Activated naive CD8-positive, alpha-beta T cell treated with anti-CD3 and anti-CD28 coated beads, Interleukin-2, amount 10 ng/mL, durations not matched to agents 7 days and 5 days (primary cell): ENCODE measurements at places on chromosomes 3 and 15. TPM values are rescaled to one million over a fixed set of nuclear protein-coding genes. Genes with fewer than 3 reads are reported as not detected.
A peak's percentile ranks its signal among the peaks of the same experiment; 100 is the strongest.

DNA sequence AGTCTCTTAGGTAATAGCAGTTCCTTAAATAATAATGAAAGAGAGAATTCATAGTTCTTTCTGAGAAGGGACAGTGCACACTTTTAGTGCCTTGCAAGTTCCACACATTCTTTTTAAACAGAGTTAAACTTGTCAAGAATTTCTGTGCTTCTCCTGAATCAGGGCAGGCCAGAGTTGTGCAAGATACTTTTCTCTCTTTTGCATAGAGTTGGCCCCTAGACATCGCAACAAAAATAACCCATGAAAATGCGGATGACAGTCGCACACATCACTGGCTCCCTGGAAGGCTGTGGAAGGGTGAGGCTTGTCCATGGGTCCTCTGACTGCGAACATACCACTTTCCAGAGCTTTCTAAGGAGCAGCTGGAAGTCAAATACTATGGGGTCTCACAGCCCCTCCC, 40.1 kb downstream of the FBLN2 start:
- peaks cover 4% of the 10 kb centered on the region for H3K4me1 ChIP-seq
- H3K27me3 ChIP-seq = peaks cover 4% of the 10 kb centered on the region
- no peaks in the 10 kb centered on the region for H3K36me3 ChIP-seq
- H3K27ac ChIP-seq = no peak overlapping the region

- no peaks in the 10 kb centered on the region for H3K36me3 ChIP-seq
- no peaks in the 10 kb centered on the region for H3K27me3 ChIP-seq
- no peaks in the 10 kb centered on the region for H3K4me1 ChIP-seq
- no peak overlapping the region for H3K27ac ChIP-seq
Observed at GRCh38 chr3:154981201-154981600, 98.9 kb upstream of the MME start.

- peaks cover 33% of the 10 kb centered on the region for H3K36me3 ChIP-seq
- peaks cover 39% of the 10 kb centered on the region for H3K4me1 ChIP-seq
- H3K27ac ChIP-seq = peak overlapping the region; percentile 45
- DNase-seq = no peak
- no peak overlapping the region for H3K4me3 ChIP-seq
- H3K27me3 ChIP-seq = no peaks in the 10 kb centered on the region
Observed at GRCh38 chr15:41291065-41291631, 41.2 kb downstream of the OIP5 start.

DNA sequence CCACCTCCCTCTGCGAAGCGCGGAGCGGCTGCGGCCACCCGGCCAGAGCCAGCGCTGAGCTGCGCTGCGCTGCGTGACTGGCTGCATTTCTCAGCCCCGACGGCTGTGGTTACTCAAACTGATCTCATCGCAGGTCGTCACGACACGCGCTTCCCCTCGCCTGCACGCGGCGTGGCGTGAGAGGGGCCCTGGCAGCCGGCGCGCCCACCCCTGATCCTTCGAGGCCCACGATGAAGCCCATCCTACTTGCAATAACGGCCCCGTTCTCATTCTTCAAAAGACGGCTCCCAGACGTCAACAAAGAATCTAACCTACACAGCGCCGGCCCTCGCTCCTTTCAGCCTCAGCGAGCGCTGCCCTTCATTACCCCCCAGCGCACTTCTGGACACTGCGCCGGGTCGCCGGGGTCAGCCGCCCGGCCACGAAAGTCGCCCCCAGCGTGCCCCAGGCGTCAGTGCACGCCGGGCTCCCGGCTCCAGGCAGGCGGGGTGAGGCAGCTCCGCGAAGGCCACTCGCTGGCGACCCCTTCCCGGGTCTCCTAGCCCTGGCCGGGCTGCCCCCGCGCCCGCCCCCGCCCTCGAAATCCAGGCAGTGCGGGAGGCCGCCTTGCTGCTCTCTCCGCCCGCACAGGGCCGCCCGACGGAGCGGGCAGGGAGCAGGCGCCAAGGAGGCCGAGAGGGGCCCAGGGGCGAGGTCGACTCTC, 9.9 kb upstream of the LEKR1 start:
- peak overlapping the region; percentile 92 for H3K4me3 ChIP-seq
- no peaks in the 10 kb centered on the region for H3K27me3 ChIP-seq
- peaks cover 13% of the 10 kb centered on the region for H3K36me3 ChIP-seq

GRCh38 chr3:157074490-157074889, 85.5 kb downstream of the CCNL1 start:
- peaks cover 19% of the 10 kb centered on the region for H3K4me1 ChIP-seq
- H3K4me3 ChIP-seq = no peak overlapping the region
- H3K36me3 ChIP-seq = peaks cover 2% of the 10 kb centered on the region
- H3K27ac ChIP-seq = no peak overlapping the region

DNA sequence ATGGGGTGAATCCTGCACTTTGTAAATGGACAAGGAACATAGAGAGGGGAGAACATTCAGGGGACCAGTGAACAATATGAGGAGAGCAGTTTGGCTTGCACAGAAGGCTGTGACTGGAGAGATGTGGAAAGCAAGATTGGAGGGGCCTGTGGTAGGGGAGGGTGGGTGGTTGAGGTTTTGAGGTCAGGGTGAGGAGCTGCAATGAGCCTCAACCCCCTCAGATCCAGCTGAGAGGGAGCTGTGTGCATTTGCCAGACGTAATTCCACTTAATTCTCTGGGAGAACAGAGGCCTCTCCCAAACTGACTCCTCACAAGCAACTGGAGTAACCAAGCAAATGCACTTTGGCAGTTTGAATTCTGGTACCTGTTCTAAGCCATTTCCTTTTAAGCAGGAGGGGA, 253.1 kb upstream of the TRIM42 start:
- no peak overlapping the region for H3K27ac ChIP-seq
- no peak for DNase-seq
- no peaks in the 10 kb centered on the region for H3K36me3 ChIP-seq
- H3K4me1 ChIP-seq = peaks cover 2% of the 10 kb centered on the region
- no peak overlapping the region for H3K4me3 ChIP-seq

- H3K4me1 ChIP-seq = no peaks in the 10 kb centered on the region
- no peak overlapping the region for H3K27ac ChIP-seq
- no peaks in the 10 kb centered on the region for H3K36me3 ChIP-seq
- no peaks in the 10 kb centered on the region for H3K27me3 ChIP-seq
- no peak for DNase-seq
Observed at GRCh38 chr3:151599103-151599672, 134.5 kb upstream of the AADACL2 start.

- no peaks in the 10 kb centered on the region for H3K36me3 ChIP-seq
- no peaks in the 10 kb centered on the region for H3K4me1 ChIP-seq
- peaks cover 10% of the 10 kb centered on the region for H3K27me3 ChIP-seq
- no peak overlapping the region for H3K4me3 ChIP-seq
- H3K27ac ChIP-seq = no peak overlapping the region
Observed at GRCh38 chr3:155611456-155611855, 133.4 kb downstream of the PLCH1 start.

GRCh38 chr15:78007211-78007931, 70.1 kb downstream of the TBC1D2B start:
- peaks cover 17% of the 10 kb centered on the region for H3K4me1 ChIP-seq
- H3K36me3 ChIP-seq = peaks cover 28% of the 10 kb centered on the region
- DNase-seq = no peak
- H3K27me3 ChIP-seq = no peaks in the 10 kb centered on the region

GRCh38 chr15:77720655-77721054, 87.9 kb upstream of the LINGO1 start:
- H3K36me3 ChIP-seq = no peaks in the 10 kb centered on the region
- H3K27ac ChIP-seq = no peak overlapping the region
- no peak for DNase-seq
- H3K4me3 ChIP-seq = no peak overlapping the region
- peaks cover 8% of the 10 kb centered on the region for H3K27me3 ChIP-seq
- no peaks in the 10 kb centered on the region for H3K4me1 ChIP-seq

The TMEM212 gene
- total RNA-seq = not detected

The IL16 gene
- total RNA-seq = 284 TPM

The HTR3E gene
- total RNA-seq = not detected
